Dermis blood vessel endothelial cell (primary cell): ENCODE measurements at places on chromosomes 12 and 14. TPM values are rescaled to one million over a fixed set of nuclear protein-coding genes. Genes with fewer than 3 reads are reported as not detected.

GRCh38 chr14:96267336-96267735, 11.3 kb downstream of the BDKRB1 start:
- DNase-seq, result peak; percentile 12

DNA sequence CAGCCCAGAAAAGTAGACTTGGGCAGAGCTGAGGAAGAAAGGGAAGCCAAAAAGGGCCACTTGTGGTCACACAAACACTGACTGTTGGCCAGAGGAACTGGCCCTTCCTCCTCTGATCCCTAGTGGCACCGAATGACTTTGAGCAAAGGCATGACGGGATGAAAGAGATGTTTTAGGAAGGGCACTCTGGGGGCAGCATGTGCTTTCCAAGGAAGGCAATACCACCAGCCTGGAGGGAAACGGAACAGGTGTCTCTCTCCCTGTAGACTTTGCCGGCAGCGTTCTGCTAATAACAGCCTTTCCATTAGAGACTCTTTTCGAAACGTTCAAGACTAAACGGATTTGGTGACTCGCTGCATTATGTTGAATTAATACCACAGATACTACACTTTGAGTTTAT, 12.3 kb upstream of the FBXO21 start:
- no peak for DNase-seq

- no peak for DNase-seq
Measured at GRCh38 chr12:109760031-109760929, 46.7 kb downstream of the FAM222A start.

GRCh38 chr12:108832730-108833354, 24.5 kb downstream of the SSH1 start:
- DNase-seq, result peak; percentile 76

GRCh38 chr12:67884596-67884995, 104.7 kb upstream of the IFNG-AS1 start:
- no peak for DNase-seq

GRCh38 chr12:119674560-119674959, 6.6 kb downstream of the PRKAB1 start:
- DNase-seq, result no peak

- no peak for DNase-seq
Measured at GRCh38 chr14:63474111-63474510, 69.1 kb downstream of the PPP2R5E start.

Gene TRPV4
- total RNA-seq, result 1.4 and 2.5 TPM in 2 replicates

Gene SERPINA1
- 0.23 and 0.51 TPM in 2 replicates for total RNA-seq
